ENCODE measurements at places on chromosomes 5 and 9.

DNA sequence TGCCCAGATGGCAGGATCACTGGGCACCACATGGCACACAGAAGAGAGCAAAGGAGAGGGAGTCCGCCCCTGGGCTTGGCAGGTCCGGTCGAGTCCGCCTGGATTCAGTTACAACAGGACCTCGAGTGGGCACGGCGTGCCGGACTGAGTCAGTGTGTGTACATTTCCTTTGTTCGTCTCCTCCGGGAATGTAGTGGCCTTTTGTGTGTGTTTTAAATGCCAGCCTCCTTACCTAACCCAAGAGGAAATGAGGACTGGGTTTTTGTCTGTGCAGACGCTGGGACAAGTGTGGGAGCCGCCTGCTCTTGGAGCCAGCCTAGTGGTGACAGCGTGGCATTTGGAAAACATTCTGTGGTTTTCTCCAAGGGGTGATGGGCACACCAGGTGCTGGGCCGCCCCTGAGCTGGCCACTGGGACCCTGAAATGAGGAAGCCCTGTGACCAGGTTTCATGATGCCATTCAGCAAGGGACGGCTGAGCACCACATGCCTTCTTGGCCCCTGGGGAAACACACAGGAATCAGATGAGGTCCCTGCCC lies 9.6 kb downstream of the NEK6 start:
- DNase-seq, result peak; percentile 58

- DNase-seq, result peak; percentile 56
These were observed 3.2 kb upstream of the TLE4 start for GRCh38 chr9:79568337-79569101.

DNA sequence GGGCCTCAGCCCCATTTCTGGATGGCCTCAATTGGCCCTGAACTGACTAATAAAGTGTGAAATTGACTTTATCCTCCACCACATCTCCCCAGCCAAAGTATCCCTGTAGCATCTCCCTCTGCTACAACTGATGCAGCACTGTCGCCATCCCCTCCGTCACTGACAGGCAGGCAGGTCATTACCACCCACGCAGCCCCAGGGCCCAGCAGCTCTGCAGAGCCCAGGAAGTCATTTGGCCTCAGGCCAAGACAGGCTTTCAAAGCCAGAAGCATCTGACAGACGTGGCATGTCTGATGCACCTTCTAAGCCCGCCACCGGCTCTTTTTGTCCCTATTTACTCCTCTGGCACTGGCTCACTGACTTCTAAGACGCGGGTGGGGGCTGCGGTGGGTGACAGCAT lies 65.3 kb downstream of the ARHGEF37 start:
- DNase-seq, result no peak

- no peak for DNase-seq
These were observed 827.6 kb upstream of the ACO1 start for GRCh38 chr9:31556667-31557463.

- DNase-seq, result no peak
These were observed 164.7 kb downstream of the RFX3 start for GRCh38 chr9:3361116-3361515.

GRCh38 chr9:73037613-73038012 lies 84.8 kb upstream of the ALDH1A1 start:
- DNase-seq, result no peak

DNA sequence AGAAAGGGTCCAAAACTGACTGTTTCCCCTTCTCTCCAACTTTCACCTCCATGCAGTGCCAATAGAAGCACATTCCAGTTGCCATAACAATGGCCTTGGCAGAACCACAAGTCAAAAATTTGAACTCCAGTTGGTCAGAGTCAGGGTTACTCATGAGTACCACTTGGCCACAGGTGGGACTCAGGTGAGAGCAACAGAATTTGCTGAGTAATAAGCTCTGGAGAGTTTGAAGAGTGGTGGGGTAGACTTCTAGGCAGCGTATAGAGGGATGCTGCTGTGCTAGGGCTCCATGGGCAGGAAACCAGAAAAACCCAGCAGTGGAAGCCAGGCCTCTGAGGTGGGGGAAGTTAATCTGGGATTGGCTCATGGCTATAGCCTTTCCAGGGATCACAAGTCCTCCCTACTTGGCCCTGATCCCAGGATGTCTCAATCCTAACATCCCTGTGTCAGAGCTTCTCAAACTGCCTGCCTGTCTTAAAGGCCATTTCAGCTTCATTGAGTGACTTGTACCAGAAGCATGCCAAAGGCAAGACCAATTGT lies 30.2 kb downstream of the SNX18 start:
- DNase-seq, result no peak

- DNase-seq, result no peak
These were observed 14.9 kb upstream of the FEM1C start for GRCh38 chr5:115559524-115559923.

GRCh38 chr9:104856413-104856941 lies 71.5 kb downstream of the ABCA1 start:
- DNase-seq, result no peak

DNA sequence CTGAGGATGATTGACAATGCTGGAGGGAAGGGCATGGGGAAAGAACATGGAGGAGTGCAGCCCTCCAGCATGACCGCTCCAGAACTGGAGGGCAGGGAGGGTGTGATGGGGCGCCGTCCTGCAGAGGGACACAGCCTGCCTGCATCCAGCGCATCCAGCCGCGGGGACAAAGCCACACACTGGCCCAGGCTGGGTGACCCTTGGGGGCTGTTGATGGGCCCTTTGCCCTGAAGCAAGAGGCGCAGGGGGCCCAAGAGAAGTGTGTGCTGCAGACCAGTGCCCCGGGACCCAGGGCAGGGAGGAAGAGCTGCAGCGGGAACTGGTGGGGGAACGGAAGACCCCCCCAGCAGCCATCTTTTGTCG lies 169.8 kb upstream of the PPP1R26 start:
- no peak for DNase-seq

DNA sequence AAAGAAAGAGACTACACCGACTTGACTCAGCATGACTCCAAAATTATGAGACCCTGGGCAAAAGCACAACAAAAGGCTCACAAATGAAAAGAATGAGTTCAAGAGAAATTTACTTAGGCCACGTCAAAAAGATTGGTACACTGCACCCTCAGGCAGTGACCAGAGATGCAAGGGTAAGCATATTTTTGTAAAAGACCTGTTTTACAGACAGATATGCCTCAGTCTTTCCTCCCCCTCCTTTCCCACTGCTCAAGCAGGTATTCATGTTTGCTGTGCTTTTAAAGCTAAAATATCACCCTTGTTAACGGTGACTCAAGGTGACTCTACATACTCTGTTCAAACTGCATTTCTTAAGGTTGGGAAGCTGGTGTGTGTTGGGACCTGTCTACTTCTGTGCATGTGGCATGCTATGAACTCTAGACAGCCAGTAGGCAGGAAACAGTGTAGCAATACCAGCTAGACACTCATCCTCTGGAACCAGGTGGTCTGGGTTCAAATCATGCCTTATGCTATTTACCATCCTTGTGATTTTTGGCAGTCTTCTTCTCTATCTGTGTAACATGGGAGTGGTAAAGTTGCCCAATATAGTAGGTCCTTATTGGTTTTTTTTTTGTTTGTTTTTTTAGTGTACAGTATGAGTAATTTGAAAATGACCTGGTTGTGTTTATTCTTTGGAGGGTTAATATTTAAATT lies 98.7 kb downstream of the TLE4 start:
- no peak for DNase-seq

DNA sequence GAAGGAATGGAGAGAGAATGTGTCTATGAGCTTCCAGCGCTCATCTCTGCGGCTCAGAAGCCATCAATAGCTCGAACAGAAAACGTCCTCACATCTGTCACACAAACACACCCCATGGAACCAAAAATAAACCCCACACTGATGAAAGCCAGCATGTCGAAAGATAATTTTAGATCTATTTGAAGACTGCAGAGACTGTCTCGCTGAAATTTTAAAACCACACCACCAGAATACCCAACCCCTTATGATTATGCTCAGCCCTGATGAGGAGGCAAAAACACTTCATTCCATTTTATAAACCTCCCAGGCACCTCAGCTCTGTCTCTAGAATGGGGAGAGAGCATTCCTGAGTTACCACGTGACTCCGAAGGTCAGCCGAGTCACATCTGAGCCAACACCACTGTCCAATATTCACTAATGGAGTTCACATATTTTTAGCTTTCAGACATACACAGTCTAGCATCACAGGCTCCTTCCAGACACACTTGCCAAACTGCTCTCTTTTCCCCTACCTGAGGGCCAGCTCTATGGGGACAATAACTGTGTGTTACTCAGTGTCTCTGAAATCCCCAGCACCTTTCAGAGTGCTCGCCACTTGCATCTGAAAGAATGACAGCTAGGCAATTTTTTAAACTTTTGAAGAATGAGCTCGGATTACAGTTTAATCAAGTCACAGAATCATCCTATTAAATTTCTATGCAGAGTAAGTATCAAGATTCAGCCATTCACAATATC lies 63.2 kb downstream of the SERINC5 start:
- no peak for DNase-seq

- DNase-seq, result no peak
These were observed 29.3 kb upstream of the MINAR2 start for GRCh38 chr5:129718471-129719090.

- no peak for DNase-seq
These were observed 1.8 kb upstream of the AQP7 start for GRCh38 chr9:33403941-33404787.

GRCh38 chr5:134148316-134148715 lies 28.4 kb downstream of the SKP1 start:
- DNase-seq, result no peak

DNA sequence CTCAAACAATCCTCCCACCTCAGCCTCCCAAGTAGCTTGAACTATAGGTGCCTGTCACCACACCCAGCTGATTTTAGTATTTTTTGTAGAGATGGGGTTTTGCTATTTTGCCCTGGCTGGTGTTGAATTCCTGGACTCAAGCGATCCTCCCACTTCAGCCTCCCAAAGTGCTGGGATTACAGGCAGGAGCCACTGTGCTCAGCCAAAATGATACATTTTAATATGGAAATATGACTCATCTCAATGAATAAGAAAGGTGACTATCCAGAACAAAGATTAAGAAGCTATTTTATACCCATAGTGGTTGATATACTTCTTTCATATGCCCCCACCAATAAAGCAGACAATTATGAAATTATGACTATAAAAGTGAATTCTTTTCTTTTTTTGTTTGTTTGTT lies 166.2 kb downstream of the NFIB start:
- DNase-seq, result no peak

DNA sequence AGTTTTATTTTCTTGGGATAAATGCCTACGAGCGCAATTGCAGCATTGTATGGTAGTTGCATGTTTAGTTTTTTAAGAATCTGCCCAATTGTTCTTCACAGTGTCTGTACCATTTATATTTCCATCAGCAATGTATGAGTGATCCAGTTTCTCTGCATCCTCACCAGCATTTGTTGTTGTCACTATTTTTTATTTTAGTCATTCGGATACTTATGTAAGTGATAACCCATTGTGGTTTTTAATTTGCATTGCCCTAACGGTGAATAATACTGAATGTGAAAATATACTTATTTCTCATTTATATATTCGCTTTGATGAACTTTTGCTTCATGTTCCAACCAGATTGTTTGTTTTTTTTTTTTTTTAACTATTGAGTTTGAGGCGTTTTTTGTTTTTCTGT lies 33.7 kb upstream of the PWWP2A start:
- DNase-seq, result no peak

DNA sequence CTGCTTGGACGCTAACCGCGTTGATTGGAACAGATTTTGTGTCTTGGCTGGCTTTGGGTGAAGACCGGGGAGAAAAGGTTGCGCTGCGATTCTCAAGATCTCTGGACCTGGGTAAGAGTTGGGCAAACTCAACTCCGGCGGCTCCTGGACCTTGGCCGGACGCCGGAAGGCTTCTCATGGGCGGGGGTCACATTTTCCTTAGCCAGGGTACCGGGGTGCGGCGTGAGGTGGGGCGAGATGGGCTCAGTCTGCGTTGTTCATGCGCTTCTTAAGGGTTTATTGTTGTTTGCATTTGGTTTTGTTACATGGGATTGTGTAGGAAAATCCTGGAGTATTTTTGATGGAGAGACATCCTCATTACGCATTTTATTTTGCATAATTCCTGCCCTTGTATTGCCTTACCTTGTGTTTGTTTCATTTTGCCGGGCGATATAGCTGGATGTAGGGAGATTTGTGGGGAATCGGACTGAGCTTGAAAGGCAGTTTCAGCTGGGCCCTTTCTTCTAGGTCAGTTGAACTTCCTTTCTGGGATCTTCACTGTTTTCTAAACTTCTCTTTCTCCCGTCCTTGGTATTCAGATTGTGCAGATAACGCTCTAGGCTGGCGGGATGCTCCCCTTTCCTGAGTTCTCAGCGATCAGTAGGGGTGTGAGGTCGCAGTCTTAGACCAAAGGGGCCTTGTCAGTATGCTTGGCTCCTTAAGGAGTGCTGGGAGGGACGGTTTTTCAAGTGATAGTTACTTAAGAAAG lies 524 bp downstream of the MEGF10 start:
- no peak for DNase-seq

DNA sequence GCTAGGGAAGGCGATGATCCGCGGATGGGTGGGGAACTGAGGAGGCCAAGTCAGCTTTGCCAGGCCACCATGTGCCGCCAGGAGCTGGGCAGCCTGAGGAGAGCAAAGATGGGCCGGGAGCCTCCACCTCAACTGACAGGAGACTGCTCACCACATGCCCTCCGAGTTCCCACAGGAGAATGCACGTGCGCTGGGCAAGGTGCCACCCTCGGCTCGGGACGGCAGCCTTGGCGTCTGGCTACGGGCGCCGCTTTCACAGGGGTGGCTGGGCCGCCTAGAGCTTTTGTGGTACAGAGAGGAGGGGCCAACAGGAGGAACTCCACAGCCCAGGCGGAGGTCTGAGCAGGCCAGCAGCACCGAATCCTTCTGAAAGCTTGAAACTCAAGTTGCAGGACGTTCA lies 5.3 kb upstream of the TBC1D9B start:
- DNase-seq, result no peak

- no peak for DNase-seq
These were observed 19.0 kb downstream of the TMC1 start for GRCh38 chr9:72540348-72540873.

- no peak for DNase-seq
These were observed 72.0 kb downstream of the CCNH start for GRCh38 chr5:87340716-87341115.

DNA sequence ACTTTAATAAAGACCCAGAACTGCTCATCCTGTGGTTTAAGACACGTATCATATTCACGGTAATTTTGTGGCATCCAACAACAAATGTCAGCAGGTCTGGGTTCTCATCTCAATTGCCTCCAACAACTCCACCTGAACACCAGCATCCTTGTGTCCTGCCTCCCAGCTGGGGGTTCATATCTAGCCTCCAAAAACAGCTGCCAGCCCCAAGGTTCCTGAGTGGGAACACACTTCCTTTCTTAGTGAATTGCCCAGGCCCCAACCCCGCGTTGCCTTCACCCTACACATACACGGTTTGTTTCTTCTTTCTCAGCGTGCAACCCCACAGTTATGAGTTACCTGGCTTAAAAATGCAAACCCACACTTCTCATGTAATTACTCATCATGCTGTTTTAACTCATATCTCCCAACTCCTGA lies 77.9 kb downstream of the SEMA4D start:
- DNase-seq, result no peak

DNA sequence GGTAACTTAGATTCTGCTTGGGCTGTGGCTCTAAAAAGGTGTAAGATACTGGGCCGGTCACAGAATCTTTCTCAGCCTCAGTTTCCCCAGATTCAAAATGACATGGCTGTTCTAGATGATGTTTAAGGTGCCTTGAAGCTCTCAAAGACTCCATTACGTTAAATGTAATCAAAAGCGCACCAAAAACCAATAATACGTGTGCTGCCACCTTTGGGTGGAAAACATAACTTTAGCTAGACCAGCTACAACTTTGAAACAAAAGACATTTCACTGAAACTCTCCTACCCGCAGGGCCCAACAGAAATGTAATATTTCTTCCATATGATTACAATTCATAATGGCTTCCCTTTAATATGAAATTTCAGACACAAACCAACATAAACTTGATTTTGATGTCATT lies 35.0 kb upstream of the PCSK5 start:
- no peak for DNase-seq

GRCh38 chr9:69931340-69931739 lies 110.7 kb downstream of the CFAP95 start:
- DNase-seq, result no peak

All from germinal center (tissue), 1 donor.